Bronchus fibroblast of lung (primary cell): ENCODE measurements at places on chromosomes 7 and 10. TPM values are rescaled to one million over a fixed set of nuclear protein-coding genes. Genes with fewer than 3 reads are reported as not detected.

The CALHM3 gene
- total RNA-seq: not detected in 2 replicates

The CPXM2 gene
- 0.34 and 0.45 TPM in 2 replicates for total RNA-seq

The EPDR1 gene
- total RNA-seq: 5.5 and 6.1 TPM in 2 replicates

The SMARCD3 gene
- total RNA-seq: 22.4 and 26.9 TPM in 2 replicates

The MARVELD1 gene
- 36.3 and 44.9 TPM in 2 replicates for total RNA-seq

The WNT16 gene
- 0.15 and 0.17 TPM in 2 replicates for total RNA-seq
